ENCODE measurements at places on chromosomes 3 and 15.

GRCh38 chr3:85821130-85821756, 862.5 kb downstream of the CADM2 start:
- peak; percentile 46 for DNase-seq

- peak; percentile 63 for DNase-seq
These were observed 145.4 kb downstream of the KLHL25 start for GRCh38 chr15:85649372-85649771.

- DNase-seq = no peak
These were observed 20.2 kb upstream of the IMPG2 start for GRCh38 chr3:101340591-101340990.

DNA sequence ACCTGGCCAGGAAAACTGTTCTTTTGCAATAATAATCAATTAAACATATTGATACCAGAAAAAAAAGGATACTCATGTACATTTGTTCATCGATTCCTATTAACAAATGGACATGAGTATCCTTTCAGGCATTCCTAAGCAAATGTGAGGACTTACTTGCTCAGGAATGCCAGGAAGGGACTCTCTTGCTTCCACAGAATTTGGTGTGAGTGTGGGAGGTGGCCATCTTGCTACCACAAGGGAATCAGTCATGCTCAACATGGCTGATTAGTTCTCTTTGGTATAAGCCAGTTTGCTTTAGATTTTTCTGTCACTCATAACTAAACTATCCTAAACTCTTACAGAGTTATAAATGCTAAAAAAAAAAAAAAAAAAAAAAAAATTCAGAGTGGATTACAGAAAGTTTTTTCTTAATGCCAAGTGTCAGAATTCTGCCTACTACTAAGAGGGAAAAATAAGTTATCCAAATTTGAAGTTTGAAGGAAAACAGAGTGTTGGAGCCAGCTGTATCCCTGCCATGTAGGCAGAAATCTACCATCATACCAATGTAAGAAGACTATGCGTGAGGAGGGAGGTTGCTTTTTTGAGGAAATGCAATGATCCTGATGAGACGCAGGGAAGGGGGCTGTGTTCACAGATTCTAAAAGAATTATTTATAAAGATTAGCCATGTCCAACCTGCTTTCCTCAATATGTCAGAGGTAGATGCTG, 98.7 kb downstream of the PLD1 start:
- no peak for DNase-seq

- no peak for DNase-seq
These were observed 198.4 kb upstream of the LPP start for GRCh38 chr3:187955587-187955952.

DNA sequence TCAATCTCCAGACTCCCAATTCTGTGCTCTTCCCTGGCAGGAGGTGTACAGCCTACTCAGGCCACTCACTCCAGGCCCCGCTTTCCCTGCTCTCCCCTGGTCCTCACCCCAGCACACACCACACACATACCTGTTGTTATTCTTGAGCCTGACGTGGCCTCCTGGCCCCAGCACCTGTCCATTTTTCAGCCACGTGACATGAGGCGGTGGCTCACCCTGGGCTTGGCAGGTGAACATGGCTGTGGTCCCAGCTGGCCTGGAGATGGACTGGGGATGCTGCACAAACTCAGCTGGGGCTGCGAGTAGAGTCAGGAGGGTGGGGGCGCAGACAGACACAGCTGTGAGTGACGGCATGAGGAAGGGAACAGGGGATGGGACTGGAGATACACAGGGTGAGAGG, 27.3 kb downstream of the RNU5B-1 start:
- no peak for DNase-seq

- DNase-seq = no peak
These were observed 37.4 kb upstream of the FBXL22 start for GRCh38 chr15:63559753-63560152.

DNA sequence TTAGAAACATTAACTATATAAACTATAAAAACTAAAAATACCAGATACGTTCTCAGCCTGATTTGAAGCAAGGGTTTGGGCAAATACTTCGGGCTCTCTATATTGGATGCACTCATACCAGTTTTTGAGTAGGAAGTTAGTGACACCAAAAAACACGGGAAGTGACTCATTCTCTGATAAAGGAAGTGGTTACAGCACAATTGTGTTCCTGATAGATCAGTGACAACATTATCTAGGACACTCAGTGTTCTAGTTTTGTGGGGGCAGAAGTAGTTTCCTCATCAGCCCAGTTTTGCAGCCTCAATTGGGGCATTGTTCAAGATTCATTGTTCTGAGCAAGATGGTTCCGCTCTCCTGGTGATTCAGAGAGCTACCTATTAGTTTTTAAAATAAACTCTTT, 469.6 kb upstream of the DPPA4 start:
- peak; percentile 20 for DNase-seq

DNA sequence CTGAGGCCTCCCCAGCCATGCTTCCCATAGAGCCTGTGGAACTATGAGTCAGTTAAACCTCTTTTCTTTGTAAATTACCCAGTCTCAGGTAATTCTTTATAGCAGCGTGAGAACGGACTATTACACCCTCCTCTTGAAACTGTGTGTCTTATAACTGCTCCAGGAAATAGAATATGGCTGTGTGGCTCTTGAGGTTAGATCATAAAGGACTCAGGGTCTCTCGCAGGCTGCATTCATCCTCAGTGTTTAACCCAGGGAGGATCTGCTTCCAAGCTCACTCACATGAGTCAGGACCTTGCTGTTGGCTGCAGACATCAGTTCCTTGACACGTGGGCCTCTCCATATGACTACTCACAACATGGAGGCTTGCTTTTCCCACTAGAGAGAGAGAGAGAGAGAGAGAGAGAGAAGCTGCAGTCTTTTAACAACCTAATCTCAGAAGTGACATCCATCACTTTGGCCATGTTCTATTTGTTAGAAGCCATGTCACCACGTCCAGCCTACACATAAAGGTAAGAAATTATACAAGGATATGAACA, 114.3 kb upstream of the UBE2E1 start:
- no peak for DNase-seq

DNA sequence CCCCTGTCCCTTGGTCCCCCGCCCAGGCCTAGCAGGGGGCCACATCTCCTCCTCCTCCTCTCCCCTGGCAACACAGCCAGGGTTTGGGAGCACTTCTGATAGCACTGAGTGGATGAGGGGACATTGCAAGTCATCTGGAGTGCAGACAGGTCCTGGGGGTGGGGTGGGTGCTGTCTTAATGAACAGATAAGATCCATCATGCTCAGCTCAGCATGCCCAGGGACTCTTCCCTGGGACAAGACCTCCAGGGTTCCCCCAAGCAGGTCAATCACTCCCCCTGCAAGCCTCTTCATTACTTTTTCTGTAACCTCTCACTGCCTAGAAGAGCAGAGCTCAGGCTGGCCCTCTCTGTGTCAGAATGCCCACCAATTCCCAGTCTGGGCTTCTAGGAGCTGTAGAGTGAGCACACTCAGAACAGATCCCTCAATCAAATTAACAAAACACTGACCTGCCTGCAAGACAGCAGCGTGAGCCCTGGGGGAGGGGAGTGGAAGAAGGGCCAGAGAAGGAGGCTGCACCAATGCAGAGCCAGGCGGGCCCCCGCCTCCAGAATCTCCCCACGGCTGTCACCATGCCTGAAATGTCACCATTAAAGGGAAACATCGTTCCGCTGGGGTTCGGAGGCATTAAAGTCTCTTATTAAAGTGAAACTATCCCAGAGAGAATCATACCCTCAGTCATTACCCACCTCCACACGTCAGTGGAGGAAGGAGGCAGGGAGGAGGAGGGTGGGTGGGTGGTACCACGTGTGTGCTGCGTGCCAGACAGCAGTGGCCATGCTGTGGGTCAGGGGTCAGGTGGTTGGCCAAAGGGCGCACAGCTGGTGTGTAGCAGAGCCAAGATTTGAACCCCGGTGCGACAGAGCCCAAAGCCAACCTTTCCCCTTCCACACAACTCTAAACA, 114.7 kb upstream of the LINGO1 start:
- no peak for DNase-seq

GRCh38 chr3:33936921-33937525, 138.6 kb downstream of the PDCD6IP start:
- no peak for DNase-seq

- peak; percentile 91 for DNase-seq
These were observed 7.9 kb downstream of the ALAS1 start for GRCh38 chr3:52205727-52206372.

DNA sequence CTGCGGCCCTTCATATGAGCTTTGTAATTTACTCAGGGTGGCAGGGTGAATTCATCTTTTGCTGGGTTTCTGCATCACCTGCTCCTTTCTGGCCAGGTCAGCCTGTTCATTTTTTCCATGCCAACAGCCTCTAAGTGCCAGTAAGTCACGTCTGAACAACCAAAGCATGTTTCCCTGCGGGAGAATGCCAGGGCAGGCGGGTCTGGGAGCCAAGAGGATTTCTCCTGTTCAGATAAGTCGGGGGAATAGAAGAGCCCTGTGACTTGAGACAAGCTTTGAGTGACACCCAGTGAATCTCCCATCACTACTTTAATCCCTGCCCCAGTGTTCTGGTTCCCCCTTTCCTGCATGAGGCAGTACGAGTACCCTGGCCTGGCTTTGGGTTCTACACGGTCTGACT, 153.1 kb downstream of the PGPEP1L start:
- no peak for DNase-seq

- DNase-seq = no peak
These were observed 6.8 kb upstream of the MOBP start for GRCh38 chr3:39460677-39461076.
